Osteoblast (primary cell): ENCODE measurements at places on chromosomes 3 and 15. TPM values are rescaled to one million over a fixed set of nuclear protein-coding genes. Genes with fewer than 3 reads are reported as not detected.
A peak's percentile ranks its signal among the peaks of the same experiment; 100 is the strongest.

Gene CCDC12
- total RNA-seq: 17.4 and 20.6 TPM in 2 replicates

Gene CRABP1
- not detected in 2 replicates for total RNA-seq

Gene NTRK3
- total RNA-seq: 0.59 and 0.72 TPM in 2 replicates

Gene LHFPL4
- total RNA-seq: under 0.01 TPM in 1 of 2 replicates, not detected in the other

Gene GOLGA8Q
- 0.36 and 2.4 TPM in 2 replicates for total RNA-seq

Gene SH3GL3
- total RNA-seq: 0.29 and 0.72 TPM in 2 replicates

Gene CSTA
- total RNA-seq: 18.1 and 18.3 TPM in 2 replicates

Gene CYP1A2
- total RNA-seq: not detected in 2 replicates

- H3K4me1 ChIP-seq: no peaks in the 10 kb centered on the region
- H3K27me3 ChIP-seq: no peaks in the 10 kb centered on the region
- DNase-seq: no peak
- no peaks in the 10 kb centered on the region for H3K36me3 ChIP-seq
- no peak overlapping the region for H3K27ac ChIP-seq
These were observed 97.3 kb upstream of the LRIG1 start for GRCh38 chr3:66598168-66598567.

GRCh38 chr3:60263191-60263590 is 988.1 kb downstream of the FHIT start:
- H3K4me1 ChIP-seq: no peaks in the 10 kb centered on the region
- no peak overlapping the region for H3K27ac ChIP-seq
- no peaks in the 10 kb centered on the region for H3K36me3 ChIP-seq

- DNase-seq: no peak
- no peak overlapping the region for H3K4me3 ChIP-seq
- no peak overlapping the region for H3K27ac ChIP-seq
- H3K4me1 ChIP-seq: no peaks in the 10 kb centered on the region
These were observed 354.8 kb downstream of the MECOM start for GRCh38 chr3:169308654-169309250.

GRCh38 chr3:23649448-23649847 is 156.3 kb upstream of the UBE2E1 start:
- H3K4me3 ChIP-seq: no peak overlapping the region
- H3K27ac ChIP-seq: no peak overlapping the region
- DNase-seq: no peak
- no peaks in the 10 kb centered on the region for H3K36me3 ChIP-seq
- H3K27me3 ChIP-seq: no peaks in the 10 kb centered on the region

DNA sequence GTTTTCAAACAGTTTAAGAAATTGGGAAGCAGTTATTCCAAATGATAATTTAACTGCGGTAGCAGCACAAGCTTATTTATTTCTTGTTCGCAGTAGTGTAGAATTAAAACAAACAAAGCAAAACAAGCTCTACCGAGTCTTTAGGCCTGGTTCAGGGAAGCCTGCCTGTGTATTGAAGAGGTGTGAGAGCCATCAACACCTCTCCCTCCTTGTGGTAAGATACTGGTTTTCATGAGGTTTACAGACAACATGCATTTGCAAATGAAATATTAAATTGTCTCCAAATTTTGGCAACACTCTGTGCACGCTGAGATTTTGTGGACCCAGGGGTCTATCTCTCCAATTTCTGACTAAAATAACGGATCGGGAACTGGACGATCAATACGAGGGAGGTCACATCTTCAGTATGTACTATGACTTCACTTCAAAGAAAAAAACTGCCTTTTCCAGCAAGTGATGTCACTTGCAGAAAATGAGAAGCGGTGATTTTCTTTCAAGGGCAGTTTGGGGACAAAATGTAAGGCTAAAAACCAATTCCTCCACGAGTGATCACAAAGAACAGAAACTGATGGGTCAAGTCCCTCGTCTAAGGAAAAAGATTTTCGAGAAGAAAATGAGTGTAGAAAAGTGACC is 721 bp downstream of the ATR start:
- H3K27me3 ChIP-seq: peaks cover under 1% of the 10 kb centered on the region
- peak overlapping the region; percentile 95 for H3K4me3 ChIP-seq
- peaks cover 23% of the 10 kb centered on the region for H3K4me1 ChIP-seq

- H3K36me3 ChIP-seq: no peaks in the 10 kb centered on the region
- no peak overlapping the region for H3K4me3 ChIP-seq
- H3K27me3 ChIP-seq: no peaks in the 10 kb centered on the region
- H3K27ac ChIP-seq: peak overlapping the region; percentile 80
These were observed 18.6 kb downstream of the PLD1 start for GRCh38 chr3:171791692-171792076.

DNA sequence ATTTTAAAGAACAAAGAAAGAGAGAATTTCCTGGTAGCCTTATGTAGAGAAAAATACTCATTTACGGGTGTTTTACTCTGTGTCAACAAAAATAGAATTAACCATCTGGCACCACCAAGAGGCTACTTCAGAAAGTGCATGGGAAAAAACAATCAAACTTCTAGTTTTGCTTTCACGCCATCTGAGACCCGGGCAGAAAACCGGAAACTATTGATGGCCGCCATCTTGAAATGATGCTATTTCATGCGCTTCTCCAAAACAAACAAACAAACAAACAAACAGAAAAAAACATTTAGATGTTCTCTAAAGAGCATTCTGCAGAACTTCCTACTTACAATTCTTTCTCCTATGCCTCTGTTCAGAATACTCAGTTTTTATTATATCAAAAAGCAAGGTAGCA is 49.4 kb upstream of the SYNPR start:
- H3K4me1 ChIP-seq: no peaks in the 10 kb centered on the region
- H3K27me3 ChIP-seq: no peaks in the 10 kb centered on the region
- no peak for DNase-seq

DNA sequence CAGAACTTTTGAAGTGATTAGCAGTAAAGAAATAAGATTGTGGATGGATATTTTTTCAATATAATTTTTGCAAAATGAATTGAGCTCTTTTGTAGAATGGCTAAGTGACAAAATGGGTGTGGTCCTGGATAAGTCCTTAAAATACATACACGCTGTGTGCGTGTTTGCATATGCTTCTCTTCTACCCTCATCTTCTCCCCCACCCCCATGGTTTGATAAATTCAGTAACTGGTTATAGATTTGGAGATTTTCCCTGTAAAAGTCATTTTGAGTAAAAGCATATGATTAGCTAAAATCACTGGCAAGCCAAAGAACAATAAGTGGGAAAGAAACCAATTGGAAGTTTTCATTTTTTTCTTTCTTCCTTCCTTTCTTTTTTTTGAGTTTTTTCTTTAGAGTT is 453.9 kb upstream of the MDFIC2 start:
- H3K4me1 ChIP-seq: peaks cover 5% of the 10 kb centered on the region
- no peak for DNase-seq
- no peak overlapping the region for H3K4me3 ChIP-seq
- no peak overlapping the region for H3K27ac ChIP-seq

DNA sequence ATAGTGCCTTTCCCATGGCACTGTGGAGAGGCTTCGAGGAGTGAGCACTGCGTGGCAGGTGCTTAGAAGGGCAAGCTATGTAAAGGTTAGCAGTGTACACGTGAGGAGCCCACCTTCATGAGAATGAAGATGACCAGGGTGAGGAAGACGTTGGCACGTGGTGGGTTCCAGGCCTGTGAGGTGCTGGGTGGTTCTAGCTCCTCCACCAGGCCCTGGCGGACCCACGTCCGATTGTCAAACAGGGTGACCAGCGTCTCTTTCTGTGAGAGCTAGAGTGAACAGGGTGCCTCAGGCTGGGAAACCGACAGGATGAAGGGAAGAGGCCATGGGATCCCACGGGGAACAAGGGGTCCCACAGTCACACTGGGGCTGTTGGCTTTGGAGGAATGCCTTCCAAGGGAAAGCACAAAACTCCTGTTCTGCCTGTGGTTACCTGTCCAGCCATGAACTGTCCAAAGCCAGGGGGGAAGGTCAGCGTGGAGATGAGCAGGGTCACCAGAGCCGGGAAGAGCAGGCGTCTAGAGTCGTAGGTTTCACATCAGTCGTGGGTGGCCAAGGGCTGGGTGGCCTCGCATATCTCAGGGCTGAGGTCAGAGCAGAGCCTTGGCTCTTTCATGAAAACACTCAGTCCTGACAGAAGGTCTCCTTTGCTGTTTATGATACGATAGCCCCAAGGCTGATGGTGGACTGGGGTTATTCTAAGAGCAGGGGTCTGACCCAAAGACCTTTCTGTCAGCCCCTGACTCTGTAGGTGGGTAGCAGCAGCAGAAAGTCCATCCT is 6.0 kb downstream of the CLCN2 start:
- H3K27me3 ChIP-seq: no peaks in the 10 kb centered on the region
- peak; percentile 86 for DNase-seq
- H3K36me3 ChIP-seq: peaks cover 3% of the 10 kb centered on the region
- H3K4me3 ChIP-seq: no peak overlapping the region
- peaks cover 9% of the 10 kb centered on the region for H3K4me1 ChIP-seq

- no peaks in the 10 kb centered on the region for H3K36me3 ChIP-seq
- no peaks in the 10 kb centered on the region for H3K27me3 ChIP-seq
- H3K27ac ChIP-seq: no peak overlapping the region
- no peak for DNase-seq
- no peak overlapping the region for H3K4me3 ChIP-seq
These were observed 33.8 kb downstream of the COL6A5 start for GRCh38 chr3:130379274-130379673.

DNA sequence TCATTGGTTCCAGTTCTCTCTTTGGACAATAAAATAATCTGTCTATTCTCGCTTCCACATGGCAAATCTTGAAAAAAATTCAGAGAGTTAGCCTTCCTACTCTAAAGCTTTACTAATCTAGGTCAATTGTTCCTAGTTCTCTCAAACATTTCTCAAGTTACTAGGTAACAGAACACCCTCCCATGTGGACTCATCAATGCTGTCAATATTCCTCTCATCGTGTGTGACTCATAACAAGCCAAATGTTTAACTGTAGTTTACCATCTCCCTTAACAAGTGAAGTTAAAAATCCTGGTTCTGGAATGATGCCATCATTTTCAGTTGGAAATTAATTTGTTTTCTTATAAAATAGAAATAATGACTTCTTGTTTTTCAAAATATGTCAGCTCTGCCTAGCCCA is 438.6 kb downstream of the ROBO1 start:
- no peaks in the 10 kb centered on the region for H3K36me3 ChIP-seq
- H3K4me3 ChIP-seq: no peak overlapping the region
- no peak for DNase-seq
- no peaks in the 10 kb centered on the region for H3K4me1 ChIP-seq
- H3K27me3 ChIP-seq: no peaks in the 10 kb centered on the region

DNA sequence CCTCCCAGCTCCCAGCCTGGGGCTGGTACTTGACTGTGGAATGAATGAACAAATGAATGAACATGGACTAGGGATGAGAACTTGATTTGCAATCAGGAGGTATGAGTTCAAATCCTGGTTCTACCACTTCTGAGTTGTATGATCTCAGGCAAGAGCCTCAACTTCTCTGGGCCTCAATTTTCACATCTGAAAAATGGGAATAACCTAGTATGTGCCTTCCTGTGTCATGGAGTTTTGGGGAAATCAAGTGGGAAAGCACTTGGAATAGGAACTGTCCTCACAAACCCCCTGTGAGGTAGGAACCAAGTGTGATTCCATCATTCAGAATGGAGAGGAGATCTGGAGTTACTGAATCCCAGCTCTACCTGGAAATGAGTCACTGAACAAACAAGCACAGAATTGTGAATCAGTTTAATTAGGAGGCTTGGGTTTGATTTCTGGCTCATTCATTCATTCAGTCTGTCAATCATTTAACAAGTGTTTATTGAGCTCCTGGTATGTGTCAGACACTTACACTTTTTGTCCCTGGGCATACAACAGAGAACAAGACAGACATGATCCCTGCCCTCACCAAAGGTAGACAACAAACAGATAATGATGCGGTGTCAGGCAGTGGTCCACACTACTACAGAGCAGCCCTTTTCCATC is 29.7 kb downstream of the DNASE1L3 start:
- H3K27ac ChIP-seq: no peak overlapping the region
- H3K36me3 ChIP-seq: no peaks in the 10 kb centered on the region
- peaks cover 3% of the 10 kb centered on the region for H3K27me3 ChIP-seq
- peaks cover 6% of the 10 kb centered on the region for H3K4me1 ChIP-seq
- DNase-seq: no peak

DNA sequence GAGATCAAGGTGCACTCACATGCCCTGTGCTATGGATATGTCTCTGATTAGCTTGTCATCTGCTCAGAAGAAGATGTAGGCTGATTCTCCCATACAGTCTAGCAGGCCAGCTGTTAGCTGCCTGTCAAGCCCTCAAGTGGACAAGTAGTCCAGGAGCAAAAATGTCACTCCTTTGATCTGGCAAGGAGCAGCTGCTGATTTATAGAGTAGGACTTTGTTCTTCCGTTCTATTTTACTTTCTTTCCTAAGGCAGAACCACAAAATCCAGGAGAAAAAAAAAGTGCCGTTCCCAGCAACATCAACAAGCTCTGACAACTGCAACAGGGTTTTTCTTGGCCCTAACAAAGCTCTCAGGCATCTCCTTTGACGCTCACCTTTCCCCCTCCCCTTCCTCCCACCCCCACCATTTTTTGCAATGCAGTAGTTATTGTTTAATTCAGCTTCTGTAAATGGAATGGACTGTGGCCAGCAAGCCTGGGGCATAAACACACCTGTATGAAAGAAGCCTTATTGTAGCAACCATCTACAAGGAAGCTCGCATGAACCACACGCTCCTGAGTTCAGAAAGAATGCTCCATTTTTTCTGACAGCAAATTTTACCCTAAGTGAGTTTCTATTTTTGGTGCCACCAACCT is 196.3 kb downstream of the MEIS2 start:
- no peaks in the 10 kb centered on the region for H3K4me1 ChIP-seq
- no peak for DNase-seq
- H3K27me3 ChIP-seq: no peaks in the 10 kb centered on the region
- H3K4me3 ChIP-seq: no peak overlapping the region
- H3K36me3 ChIP-seq: no peaks in the 10 kb centered on the region

- no peaks in the 10 kb centered on the region for H3K27me3 ChIP-seq
- no peak overlapping the region for H3K27ac ChIP-seq
- H3K4me3 ChIP-seq: no peak overlapping the region
- H3K4me1 ChIP-seq: no peaks in the 10 kb centered on the region
These were observed 1056.8 kb downstream of the ROBO2 start for GRCh38 chr3:78096488-78097255.

DNA sequence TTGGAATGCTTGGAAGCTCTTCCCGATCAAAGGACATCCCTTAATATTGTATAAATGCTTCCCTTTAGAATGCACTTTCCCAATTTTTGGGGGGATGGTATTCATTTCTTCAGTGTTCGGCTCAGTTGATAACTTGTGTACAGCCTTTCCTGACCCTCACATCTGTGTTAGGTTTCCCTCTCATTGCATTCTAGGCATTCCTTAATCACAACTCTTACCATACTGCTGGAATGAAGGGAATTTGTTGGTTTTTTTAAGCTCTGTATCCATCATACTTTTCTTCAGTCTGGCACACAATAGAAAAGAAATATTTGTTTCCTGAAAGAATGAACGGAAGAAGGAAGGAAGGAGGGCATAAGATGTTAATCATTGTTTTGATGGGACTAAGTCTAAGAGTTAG is 119.5 kb downstream of the CHST2 start:
- DNase-seq: no peak
- H3K36me3 ChIP-seq: no peaks in the 10 kb centered on the region

- no peaks in the 10 kb centered on the region for H3K27me3 ChIP-seq
- H3K4me3 ChIP-seq: no peak overlapping the region
- H3K4me1 ChIP-seq: peaks cover 15% of the 10 kb centered on the region
- peaks cover 26% of the 10 kb centered on the region for H3K36me3 ChIP-seq
- H3K27ac ChIP-seq: no peak overlapping the region
- DNase-seq: no peak
These were observed 3.2 kb downstream of the EIF1B start for GRCh38 chr3:40312661-40313226.

- H3K4me3 ChIP-seq: no peak overlapping the region
- H3K36me3 ChIP-seq: no peaks in the 10 kb centered on the region
- peaks cover 8% of the 10 kb centered on the region for H3K27me3 ChIP-seq
- H3K4me1 ChIP-seq: no peaks in the 10 kb centered on the region
- DNase-seq: no peak
These were observed 130.0 kb upstream of the TJP1 start for GRCh38 chr15:29952225-29952624.
